ENCODE measurements at places on chromosomes 3 and 15.

GRCh38 chr3:8622873-8623691 is 21.5 kb downstream of the SSUH2 start:
- DNase-seq, result no peak

DNA sequence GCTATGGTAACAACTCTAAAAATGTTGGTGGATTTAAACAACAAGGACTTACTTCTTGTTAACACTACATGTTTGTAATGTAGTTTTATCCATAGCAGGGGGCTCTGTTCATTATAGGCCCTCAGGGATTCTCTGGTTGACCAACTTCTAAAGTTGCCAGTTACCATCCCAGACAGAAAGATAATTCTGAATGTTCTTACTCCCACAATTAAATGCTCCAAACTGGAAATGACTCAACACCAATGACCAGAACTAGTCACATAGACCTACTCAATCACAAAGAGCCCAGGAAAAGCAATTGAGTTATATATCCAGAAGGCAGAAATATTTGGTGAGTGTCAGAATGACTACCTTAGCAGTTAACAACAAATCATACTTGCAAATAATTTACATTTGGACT is 199.3 kb upstream of the UMPS start:
- DNase-seq, result no peak

- peak; percentile 32 for DNase-seq
Measured at GRCh38 chr3:113532698-113533533, 561 bp downstream of the SIDT1 start.

GRCh38 chr3:151051533-151051932 is 33.9 kb upstream of the MED12L start:
- DNase-seq, result no peak

- DNase-seq, result no peak
Measured at GRCh38 chr3:190361791-190362190, 26.2 kb upstream of the CLDN16 start.

GRCh38 chr3:45491344-45491743 is 103.0 kb downstream of the LARS2 start:
- no peak for DNase-seq

DNA sequence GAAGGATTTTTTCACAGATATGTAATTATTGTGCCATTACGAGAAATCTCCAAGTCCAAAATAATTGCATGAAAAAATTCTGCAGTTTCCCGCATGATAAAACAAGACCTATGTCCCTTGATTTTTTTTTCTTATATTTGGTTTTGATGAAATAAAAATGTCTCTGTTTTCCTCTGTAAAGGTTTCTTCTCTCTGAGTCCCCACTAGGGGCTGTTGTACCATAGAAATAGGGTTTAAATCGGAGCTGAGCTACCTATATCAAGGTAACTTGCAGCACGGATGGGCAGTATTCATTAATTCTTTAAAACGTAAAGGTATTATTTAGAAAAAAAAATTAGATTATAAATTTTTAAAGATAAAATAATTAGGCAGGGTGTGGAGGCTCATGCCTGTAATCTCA is 66.6 kb upstream of the IGF1R start:
- DNase-seq, result no peak

GRCh38 chr3:12681089-12681942 is 17.4 kb upstream of the RAF1 start:
- DNase-seq, result no peak

DNA sequence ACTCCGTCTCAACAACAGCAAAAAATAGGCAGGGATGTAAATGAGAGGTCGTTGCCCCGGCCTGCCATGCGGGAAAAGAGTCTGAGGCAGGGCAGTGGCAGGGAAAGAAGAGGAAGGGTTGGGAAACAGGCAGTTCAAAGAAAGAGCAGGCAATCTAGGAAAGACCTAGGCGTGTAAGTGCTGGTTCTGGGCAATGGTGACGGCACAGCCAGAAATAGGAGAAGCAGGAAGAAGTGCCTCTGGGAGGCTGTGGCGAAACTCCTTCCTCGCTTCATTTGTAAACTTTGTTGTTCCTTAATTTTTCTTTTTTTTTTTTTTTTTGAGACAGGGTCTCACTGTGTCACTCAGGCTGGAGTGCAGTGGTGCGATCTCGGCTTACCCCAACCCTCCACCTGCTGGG is 4.3 kb downstream of the SLC51A start:
- no peak for DNase-seq

DNA sequence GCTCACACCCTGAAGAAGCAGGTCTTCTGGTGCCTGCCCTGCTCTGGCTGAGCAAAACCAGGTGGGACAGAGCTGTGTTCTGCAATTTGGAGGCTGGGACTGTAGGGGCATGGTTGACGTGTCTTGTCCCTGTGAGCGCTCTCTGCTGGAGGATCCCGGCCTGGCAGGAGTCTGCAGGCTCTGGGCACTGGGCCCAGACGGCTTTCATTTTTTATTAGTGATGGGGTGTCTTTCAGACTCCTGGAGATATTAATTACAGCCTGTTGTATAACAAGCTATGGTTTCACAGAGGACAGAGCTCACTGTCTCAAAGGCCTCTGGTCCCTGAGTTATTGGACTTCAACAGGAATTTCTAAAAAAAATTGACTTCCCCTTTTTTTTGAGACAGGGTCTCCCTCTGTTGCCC is 29.5 kb upstream of the ZNF710 start:
- DNase-seq, result peak; percentile 5

DNA sequence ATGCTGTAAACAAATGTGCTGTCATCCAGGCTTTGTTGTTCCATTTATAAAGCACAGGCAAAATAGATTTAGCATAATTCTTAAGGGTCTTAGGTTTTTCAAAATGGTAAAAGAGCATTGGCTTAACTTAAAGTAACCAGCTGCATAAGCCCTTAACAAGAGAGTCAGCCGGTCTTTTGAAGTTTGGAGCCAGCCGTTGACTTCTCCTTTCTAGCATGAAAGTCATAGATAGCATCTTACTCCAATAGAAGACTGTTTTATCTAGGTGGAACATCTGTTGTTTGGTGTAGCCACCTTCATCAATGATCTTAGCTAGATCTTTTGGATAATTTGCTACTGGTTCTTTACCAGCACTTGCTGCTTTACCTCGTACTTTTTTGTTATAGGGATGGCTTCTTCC is 297.5 kb upstream of the DCBLD2 start:
- DNase-seq, result no peak

- no peak for DNase-seq
Measured at GRCh38 chr3:77055841-77056341, 16.0 kb downstream of the ROBO2 start.

GRCh38 chr15:67501177-67501835 is 19.6 kb upstream of the C15orf61 start:
- no peak for DNase-seq

DNA sequence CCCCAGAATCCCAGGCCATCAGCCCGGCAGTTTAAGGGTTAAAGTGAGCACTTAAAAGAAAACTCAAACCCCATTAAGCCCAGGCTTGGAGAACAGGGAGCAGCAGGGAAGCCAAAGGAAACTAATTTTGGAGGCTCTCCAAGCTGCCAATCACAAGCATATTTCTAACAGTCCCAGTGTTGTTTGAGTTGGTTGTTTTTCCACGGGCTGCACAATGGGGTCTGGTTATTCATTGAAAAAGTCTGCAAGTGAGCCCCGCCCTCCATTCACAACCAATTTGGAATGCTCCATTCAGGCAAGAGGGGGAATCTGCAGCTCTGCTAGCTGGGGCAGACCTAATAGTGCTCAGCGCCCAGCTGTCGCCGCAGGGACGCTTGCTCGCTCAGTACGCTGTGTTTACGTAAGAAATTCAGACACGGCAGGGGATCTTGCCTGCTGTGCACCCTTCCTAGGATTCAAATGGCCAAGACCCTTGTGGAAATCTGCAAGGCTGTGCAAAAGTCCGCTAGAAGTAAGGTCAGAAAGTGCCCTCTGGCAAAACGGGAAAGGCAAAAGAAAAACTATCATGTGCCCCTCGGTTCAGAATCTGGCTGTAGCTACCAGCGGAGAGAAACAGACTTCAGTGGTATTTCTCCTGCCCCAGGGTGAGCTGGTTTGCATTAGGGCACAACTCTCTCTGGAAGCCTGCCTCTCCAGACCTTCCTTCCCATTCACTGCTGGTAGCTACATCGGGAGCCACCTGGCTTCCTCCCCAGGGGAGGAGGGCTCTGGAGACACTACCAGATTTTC is 11.0 kb downstream of the ETV5 start:
- DNase-seq, result no peak

- no peak for DNase-seq
Measured at GRCh38 chr15:98907927-98908471, 99.6 kb downstream of the PGPEP1L start.

DNA sequence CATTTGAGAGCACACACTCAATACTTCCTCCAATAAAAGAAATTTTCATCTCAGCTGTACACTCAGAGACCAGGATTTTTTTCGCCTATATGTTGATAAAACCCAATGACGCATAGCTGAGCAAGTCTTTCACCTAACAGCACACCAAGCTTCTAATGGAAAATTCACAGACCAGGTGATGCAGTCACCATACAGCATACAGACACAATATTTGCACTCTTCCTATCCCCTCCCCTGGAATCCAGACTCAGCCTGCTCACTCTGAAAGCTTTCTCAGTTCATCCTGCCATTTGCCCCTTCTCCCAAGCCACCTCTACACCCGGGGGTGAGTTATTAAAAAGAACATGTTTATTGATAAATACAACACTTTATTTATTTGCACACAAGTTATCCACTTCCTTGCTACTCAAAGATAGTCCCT is 1.7 kb downstream of the TBC1D5 start:
- DNase-seq, result no peak
